ENCODE measurements at places on chromosomes 4 and X.

DNA sequence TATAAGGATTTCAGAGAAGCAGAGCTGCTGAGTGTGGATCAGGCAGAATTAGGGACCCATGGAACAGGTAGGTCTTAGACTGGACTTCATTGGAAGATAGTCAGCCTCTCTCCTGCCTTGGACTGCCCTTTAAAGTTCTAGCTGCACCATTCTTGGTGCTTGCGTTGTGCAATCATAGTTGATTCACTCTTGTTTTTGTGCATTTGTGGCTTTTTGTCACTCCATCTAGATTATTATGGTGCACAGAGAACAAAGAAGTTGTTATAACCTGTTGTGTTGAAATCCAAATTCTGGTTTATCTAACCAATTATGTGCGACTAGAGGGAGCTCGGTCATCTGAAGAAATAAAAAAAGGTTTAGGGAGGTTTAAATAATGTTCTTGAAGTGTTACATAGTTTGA, 59.3 kb downstream of the JADE1 start:
- DNase-seq, result no peak

DNA sequence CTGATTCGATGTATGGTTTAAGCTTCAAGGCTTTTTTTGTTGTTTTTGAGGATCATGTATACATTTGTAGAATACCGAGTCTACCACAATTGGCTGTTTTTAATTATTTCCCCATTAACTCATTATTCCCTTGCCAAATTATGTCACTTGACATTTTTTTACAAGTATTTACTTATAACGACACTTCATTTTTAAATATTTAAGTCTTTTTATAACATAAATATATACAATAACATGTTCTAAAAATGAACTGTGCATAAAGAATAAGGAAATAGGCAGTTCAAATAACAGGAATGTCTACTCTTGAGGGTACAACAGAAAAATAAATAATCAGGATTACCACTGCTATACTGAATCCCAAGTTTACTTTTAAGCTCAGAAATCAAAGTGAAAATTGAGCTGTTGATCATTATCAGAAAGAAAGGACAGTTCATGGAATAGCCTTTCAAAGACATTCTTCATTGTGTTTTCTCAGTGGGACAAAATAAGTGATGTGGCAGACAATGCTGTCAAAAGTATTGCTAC, 627.5 kb downstream of the PCDH19 start:
- DNase-seq, result no peak

- DNase-seq, result no peak
These were observed 177.9 kb downstream of the AFAP1 start for GRCh38 chr4:7761720-7762119.

DNA sequence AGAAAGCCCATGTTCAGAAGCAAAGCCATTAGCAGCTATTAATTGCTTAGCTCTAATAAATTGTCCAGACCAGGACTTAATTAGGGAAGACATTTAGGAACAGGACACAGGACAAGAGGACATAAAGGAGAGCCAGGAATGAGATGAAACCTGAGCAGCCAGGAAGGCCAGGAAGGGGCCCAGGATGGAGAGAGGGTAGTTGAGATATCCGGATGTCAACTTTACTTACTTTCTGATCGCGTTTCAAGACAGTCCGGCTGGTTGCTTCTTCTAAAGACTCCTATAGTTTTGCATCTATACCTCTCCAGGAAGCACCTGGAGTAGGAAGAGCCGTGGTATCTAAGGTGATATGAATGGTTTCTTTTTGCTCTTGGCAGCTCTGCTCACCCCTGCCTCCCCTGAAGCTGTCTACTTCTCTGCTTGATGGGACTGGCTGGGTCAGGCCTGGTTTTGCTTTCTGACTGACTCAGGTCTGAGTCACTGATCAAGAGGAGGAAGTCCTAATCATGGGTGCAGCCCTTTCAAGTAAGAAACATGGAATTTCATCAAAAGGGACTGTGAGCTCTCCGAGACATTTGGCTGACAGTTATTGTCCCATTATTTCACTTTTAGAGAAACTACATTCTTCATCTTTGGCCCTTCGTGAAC, 733.3 kb downstream of the RPA4 start:
- peak; percentile 3 for DNase-seq

GRCh38 chr4:176654565-176655216, 138.0 kb downstream of the VEGFC start:
- no peak for DNase-seq

DNA sequence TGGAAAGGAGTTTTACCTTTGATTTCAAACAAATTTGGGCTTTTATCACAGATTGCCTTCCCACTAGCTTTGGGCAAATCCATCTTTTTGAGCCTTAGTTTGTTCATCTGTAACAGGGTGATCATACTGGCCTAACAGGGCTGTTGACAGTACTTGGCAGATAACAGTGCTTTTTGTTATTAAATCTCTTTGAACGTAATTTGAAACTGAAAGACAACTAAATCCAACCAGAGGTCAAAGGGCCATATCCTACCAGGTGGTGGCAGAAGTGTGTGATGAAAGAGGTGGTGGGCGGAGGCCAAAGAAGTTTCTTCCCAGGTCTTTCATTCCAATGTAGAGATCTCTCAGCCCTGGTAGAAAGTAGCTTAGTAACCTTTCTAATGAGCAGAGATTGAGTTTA, 35.2 kb upstream of the TADA2B start:
- no peak for DNase-seq

DNA sequence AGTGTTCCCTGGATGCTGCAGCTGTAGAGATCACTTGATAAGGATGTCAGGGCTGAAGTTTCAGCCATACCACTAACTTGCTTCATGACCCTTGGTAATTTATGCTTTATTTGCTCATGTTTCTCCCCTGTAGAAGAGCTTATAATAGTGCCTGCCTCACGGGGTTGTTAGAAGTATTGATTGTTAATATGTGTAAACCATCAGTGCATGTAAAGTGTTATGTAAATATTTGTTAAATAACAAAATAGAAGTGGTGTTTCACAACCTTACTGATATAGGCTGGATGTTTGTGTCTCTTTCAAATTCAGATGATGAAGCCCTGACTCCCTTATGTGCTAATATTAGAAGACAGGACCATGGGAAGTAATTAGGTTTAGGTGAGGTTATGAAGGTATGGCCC, 1.5 kb upstream of the CXCL2 start:
- DNase-seq, result no peak

- no peak for DNase-seq
These were observed 5.2 kb downstream of the TFE3 start for GRCh38 chrX:49037883-49038475.

DNA sequence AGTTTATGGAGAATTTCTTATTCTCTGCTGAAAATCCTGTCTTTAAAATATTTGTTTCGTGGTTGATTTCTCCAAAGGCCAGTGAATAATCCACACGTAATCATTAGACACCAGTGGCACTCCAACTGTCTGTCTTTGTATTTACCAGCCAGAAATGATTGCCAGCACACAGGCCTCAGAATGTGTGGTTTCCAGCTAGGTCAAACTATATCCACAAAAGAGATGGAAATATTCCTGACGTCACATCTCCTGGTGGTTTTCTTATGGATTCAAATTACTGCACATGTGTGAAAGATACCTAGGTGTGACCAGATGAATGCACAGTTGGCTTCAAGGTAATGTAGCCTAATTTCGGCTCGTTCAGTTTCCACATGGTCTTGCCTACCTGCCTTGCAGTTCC, 27.2 kb upstream of the TENM3 start:
- no peak for DNase-seq

GRCh38 chrX:15675490-15675921, 10.9 kb upstream of the CLTRN start:
- peak; percentile 73 for DNase-seq

DNA sequence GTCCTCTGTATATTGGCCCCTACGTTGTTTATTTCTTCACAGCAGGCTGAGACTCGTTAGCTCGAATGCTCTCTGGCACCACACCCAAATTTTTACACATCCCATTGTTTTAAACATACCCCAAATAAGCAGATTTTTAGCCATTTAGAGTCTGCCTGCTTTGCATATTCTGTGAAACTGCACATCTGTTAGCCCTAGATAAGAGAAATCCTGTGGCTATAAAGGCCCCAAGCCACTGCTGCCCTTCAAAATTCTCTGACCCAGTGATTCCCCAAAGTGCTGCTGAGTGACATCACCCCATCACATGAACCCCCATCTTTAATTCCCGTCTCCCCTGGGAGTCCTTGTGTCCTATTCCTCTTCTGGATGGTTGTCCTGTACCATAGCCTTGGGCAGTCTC, 20.8 kb downstream of the TEX13C start:
- DNase-seq, result no peak

- no peak for DNase-seq
These were observed 67.3 kb upstream of the VBP1 start for GRCh38 chrX:155148724-155149537.

- DNase-seq, result no peak
These were observed 63.8 kb downstream of the SLC4A4 start for GRCh38 chr4:71402616-71403015.

DNA sequence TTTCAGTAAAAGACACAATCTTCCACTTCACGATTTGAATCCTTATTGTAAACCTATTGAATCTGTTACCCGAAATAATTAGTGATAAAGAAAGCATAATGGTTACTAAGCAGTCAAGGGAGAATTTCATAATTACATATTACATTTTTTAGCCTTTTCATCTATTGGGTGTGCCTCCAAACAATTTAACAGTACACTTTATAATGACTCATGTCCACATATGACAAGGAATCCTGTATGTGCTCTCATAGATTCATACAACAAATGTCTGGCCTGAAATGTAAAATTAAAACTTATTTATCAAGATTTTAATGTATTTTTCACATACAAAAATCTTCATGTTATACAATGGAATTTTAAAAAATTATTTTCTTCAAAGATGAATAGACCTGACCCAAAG, 39.4 kb downstream of the PPP3CA start:
- DNase-seq, result no peak

DNA sequence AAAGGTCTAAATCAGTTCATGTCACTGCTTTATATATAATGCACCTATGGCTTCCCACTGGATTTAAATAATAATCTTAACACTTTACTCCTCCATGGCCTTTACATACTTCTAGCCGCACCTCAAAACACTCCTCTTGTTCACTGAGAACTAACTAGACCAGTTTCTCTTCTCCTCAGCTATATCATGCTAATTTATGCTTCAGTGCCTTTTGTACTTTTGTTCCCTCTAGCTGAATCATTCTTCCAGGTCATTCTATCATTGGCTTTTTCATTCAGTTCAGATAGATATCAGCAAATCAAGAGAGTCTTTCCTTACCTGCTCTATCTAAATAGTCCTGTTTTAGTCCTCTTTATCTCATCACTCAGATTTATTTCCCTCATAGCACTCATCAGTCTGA, 64.2 kb downstream of the TET2 start:
- DNase-seq, result no peak

- DNase-seq, result no peak
These were observed at the start of gene ATP2B3 for GRCh38 chrX:153517423-153517822. ATP2B3 (plus strand) TSS chrX:153517642; CDS start chrX:153536248, 18,606 bp downstream.

- no peak for DNase-seq
These were observed 5.9 kb upstream of the SLC7A11 start for GRCh38 chr4:138248058-138248457.

DNA sequence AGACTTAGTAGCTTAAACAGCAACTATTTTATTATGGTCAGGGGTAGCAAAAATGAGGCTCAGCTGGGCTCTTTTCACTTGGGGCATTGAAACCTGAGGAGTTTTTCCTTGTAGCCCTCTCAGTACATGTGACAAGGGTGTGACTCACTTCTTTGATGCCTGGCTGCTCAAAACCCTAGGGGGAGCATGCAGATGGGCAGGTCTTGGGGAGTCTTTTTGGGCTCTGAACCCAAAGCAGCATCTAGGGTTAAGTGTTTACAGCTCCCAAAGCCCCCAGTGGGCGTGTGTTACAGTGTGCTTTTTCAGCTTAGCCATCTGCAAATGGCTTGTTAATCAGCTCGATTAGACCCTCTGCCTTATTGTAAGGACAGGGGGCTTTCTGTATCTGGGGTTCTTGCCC, 1752.7 kb downstream of the PCDH7 start:
- no peak for DNase-seq

DNA sequence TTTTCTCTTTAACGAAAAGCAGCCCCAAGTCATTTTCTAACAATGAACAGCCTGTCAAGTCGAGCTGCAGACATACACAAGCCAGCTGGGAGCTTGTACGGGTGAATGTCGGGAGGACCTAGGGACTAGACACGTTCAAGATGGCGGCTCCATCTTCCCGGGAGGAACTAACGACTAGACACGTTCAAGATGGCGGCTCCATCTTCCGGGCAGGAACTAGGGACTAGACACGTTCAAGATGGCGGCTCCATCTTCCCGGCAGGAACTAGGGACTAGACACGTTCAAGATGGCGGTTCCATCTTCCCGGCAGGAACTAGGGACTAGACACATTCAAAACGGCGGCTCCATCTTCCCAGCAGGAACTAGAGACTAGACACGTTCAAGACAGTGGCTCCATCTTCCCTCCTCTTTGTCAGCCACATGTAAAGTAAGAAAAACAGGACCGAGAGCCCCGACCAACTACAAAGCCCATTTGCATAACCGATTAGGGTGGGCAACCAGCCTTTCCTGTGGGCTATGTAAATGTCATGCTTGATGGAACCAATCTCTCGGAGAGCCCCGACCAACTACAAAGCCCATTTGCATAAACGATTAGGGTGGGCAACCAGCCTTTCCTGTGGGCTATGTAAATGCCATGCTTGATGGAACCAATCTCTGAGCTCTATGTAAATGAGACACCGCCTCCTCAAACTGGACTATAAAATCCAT, 175.5 kb downstream of the DHRSX start:
- no peak for DNase-seq

Data from amniotic stem cell (primary cell).